ENCODE measurements at places on chromosomes 1 and 21. TPM values are rescaled to one million over a fixed set of nuclear protein-coding genes. Genes with fewer than 3 reads are reported as not detected.

DNA sequence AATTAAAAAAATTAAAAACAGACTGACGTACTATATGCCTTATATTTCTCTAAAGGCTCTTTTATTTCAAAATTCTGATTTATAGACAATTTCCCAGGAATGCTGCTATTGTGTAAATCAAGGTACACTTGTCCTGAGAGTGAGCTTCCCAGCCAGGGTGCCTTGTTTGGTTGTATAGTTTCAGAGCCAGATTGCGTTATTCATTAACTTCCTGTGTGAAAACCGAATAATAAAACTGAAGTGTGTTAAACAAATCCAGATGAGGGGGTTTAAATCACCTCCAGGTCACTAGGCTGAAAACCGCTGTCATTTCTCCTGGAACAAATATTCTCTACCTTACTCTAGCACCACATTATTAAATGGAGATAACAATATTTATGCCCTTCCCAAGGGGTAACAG lies 68.7 kb downstream of the LMX1A start:
- no peaks in the 10 kb centered on the region for H3K4me1 ChIP-seq
- no peaks in the 10 kb centered on the region for H3K36me3 ChIP-seq
- no peak overlapping the region for H3K4me3 ChIP-seq
- peaks cover 37% of the 10 kb centered on the region for H3K27me3 ChIP-seq
- no peak overlapping the region for H3K27ac ChIP-seq

FLAD1 gene
- total RNA-seq, result 23.3 TPM

DNA sequence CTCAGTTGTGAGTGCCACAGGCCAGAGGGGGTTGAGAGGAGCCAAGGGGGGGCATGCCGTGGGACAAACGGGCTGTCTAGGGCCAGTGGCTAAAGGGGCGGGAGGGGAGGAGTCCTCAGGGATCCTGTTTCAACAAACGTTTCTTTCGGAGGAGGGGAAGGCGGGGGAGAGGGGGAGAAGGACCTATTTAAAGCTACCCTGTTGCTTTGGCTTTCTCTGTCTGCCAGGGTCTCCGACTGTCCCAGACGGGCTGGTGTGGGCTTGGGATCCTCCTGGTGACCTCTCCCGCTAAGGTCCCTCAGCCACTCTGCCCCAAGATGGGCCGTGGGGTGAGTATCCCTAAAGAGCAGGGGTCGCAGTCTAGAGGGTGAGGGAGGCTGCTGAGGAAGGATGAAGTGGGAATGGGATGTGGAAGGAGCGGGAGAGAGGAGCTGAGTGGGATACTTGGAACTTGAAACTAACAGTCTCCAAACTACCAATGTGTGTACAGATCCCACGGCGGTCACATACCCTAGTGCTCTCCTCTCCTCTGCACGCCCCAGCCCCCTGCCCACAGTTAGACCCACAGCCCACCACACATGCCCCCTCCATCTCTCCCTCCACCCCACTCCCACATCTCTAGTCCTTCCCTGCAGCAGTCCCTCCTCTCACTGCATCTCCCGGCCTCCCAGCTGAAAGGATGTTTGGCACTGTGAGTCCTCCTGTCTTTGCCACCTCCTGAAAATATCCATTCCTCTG lies at the start of gene ATP1A2:
ATP1A2 (plus strand) TSS at position 215 of the 738 bp plus-strand sequence; CDS start at position 318, 103 bp downstream.
- peak within 1 kb of the TSS; percentile 44 for H3K4me3 ChIP-seq
- peak within 1 kb of the TSS; percentile 72 for H3K27ac ChIP-seq
- H3K36me3 ChIP-seq, result no peaks in the 10 kb centered on the region
- no peaks in the 10 kb centered on the region for H3K27me3 ChIP-seq
- H3K4me1 ChIP-seq, result peaks cover 61% of the 10 kb centered on the region

ZMYND12 gene
- total RNA-seq, result 5.9 TPM

- peak; percentile 49 for DNase-seq
- no peaks in the 10 kb centered on the region for H3K36me3 ChIP-seq
- H3K4me1 ChIP-seq, result peaks cover 1% of the 10 kb centered on the region
- no peak overlapping the region for H3K4me3 ChIP-seq
- H3K27me3 ChIP-seq, result no peaks in the 10 kb centered on the region
Measured at GRCh38 chr21:46092026-46092764, 5.7 kb upstream of the COL6A2 start.

DNA sequence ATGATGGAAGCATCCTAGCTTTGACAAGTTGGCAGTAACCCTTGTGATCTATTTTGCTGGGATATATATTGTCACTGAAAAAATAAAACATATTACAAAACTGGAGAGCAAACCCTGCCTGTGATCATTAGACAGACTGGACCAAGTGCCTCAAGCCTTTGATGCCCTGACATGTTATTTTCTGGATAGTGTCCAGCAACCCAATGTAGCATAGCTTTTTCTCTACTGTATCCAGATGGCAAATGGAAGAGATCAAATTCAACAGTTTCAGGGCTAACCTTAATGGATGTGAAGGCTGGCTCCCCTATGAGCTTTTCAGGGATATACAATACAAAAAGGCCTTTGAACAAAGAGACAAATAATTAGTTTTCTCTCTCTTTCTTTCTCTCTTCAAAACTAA lies 25.1 kb downstream of the WARS2 start:
- no peaks in the 10 kb centered on the region for H3K27me3 ChIP-seq
- no peak overlapping the region for H3K27ac ChIP-seq
- H3K4me1 ChIP-seq, result peaks cover 3% of the 10 kb centered on the region
- no peak for DNase-seq

DNA sequence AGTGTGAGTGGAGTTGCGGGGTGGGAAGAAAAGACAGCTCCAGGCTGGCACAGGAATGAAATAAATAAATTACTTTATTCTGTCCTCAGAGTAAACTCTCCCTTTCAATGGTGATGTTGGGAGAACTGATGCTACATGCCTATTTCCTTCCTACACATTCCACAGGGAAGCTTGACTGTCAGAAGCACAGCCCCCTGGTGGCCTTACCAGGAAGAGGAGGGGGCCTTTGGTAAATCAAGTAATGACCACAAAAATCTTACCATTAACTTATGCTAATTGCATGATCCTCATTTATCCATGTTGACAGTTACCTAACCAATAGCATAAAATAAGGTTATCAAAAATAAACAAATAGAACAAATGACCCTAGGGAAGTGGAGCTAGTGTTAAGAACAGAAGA lies 605.0 kb upstream of the PKN2 start:
- no peak for DNase-seq
- no peaks in the 10 kb centered on the region for H3K27me3 ChIP-seq
- no peak overlapping the region for H3K4me3 ChIP-seq
- H3K27ac ChIP-seq, result no peak overlapping the region

DNA sequence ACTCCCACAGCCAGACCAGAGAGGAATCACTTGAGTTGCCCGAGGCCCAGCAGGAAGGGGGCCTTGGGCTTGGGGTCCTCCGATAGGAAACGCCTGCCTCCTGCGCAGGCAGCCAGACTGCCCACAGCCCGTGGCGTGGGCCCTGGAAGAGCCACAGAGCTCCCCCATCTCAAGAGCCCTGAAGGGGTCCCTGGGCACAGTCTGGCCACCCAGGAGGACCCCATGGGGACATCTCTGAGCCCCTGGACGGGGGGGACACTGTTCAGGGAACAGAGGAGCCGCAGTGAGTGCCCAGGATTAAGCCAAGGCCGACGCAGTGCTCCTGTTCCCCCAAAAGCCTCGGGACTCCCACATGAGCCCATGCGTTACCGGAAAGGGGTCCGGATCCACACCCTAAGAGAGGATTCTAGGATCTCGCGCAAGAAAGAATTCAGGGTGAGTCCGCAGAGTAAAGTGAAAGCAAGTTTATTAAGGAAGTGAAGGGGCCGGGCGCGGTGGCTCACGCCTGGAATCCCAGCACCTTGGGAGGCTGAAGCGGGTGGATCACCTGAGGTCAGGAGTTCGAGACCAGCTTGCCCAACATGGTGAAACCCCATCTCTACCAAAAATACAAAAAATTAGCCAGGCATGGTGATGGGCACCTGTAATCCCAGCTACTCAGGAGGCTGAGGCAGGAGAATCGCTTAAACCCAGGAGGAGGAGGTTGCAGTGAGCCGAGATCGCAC lies 38.1 kb upstream of the LBR start:
- H3K4me1 ChIP-seq, result peaks cover 26% of the 10 kb centered on the region
- DNase-seq, result no peak
- H3K27ac ChIP-seq, result peak overlapping the region; percentile 5

GRCh38 chr21:35149698-35150097 lies 100.6 kb upstream of the RUNX1 start:
- DNase-seq, result no peak
- H3K27ac ChIP-seq, result no peak overlapping the region
- no peak overlapping the region for H3K4me3 ChIP-seq
- H3K4me1 ChIP-seq, result no peaks in the 10 kb centered on the region
- no peaks in the 10 kb centered on the region for H3K36me3 ChIP-seq
- peaks cover 10% of the 10 kb centered on the region for H3K27me3 ChIP-seq

DNA sequence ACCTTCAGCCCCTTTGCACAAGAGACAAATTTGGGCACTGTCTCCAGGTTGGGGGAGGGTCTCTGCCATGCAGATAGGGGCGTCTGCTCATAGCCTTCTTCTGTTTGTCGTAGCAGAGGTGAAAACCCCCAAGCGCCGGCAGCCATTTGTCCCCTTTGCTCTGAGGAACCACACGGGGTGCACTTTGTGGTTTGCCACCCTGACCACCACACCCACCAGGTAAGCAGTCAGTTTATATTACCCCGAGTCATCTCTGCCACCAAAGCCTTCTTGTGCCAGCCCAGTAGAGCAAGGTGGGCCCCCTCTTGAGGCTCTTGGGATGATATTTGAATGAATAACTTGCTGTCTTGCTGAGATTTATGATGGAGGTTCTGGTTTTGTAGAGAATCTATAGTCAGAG lies 111.8 kb downstream of the VPS13D start:
- DNase-seq, result no peak
- H3K4me3 ChIP-seq, result no peak overlapping the region
- H3K4me1 ChIP-seq, result peaks cover 2% of the 10 kb centered on the region
- H3K27ac ChIP-seq, result peak overlapping the region; percentile 79
- H3K27me3 ChIP-seq, result no peaks in the 10 kb centered on the region

DENND2D gene
- total RNA-seq, result 0.46 TPM

- H3K4me3 ChIP-seq, result no peak overlapping the region
- H3K4me1 ChIP-seq, result no peaks in the 10 kb centered on the region
- no peaks in the 10 kb centered on the region for H3K36me3 ChIP-seq
Measured at GRCh38 chr1:235639226-235640205, 10.1 kb downstream of the GNG4 start.

ATP5PO gene
- 977 TPM for total RNA-seq

GRCh38 chr1:234842726-234843641 lies 233.0 kb upstream of the IRF2BP2 start:
- H3K4me3 ChIP-seq, result no peak overlapping the region
- no peaks in the 10 kb centered on the region for H3K27me3 ChIP-seq
- no peaks in the 10 kb centered on the region for H3K36me3 ChIP-seq
- peak; percentile 66 for DNase-seq
- H3K4me1 ChIP-seq, result peaks cover 40% of the 10 kb centered on the region

SMCP gene
- total RNA-seq, result not detected

DNA sequence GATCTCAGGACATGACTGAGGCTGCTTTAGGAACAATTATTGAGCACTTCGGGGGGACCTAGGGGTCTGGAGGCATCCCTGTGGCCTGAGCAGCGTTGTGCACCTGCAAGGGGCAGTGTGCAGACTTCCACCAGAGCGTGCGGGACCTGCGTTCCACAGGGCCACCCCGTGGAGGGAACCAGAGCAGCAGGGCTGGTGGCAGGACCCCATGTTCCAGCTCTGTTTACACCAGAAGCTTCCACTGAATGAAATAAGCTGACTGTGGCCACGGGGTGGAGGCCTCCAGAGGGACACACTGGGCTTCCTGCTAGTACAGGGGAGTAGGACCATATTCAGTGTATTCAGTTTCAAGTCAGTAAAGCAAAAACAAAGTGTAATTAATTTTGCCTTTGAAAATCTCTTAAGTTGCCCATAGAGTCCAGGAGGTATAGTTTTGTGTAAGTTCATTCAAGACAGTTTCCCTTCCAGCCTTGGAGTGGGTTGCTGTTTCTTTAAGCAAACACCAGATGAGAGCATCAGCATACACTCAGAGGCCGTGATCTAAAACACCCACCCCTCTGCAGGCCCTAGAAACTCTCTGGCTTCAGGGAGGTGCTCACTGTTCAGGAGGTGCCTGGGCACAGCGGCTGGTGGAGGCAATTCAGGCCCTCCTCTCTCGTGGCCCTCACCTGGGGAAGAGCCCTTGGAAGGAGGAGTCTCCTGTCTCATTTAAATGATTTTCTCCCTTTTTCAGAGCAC lies 16.6 kb downstream of the SLC1A7 start:
- H3K27me3 ChIP-seq, result no peaks in the 10 kb centered on the region
- no peak overlapping the region for H3K4me3 ChIP-seq
- H3K36me3 ChIP-seq, result no peaks in the 10 kb centered on the region
- peak overlapping the region; percentile 61 for H3K27ac ChIP-seq
- H3K4me1 ChIP-seq, result peaks cover 60% of the 10 kb centered on the region

KIF17 gene
- 2.7 TPM for total RNA-seq

FCGR2B gene
- 14.3 TPM for total RNA-seq

AMY1B gene
- total RNA-seq, result not detected

- no peak for DNase-seq
- H3K4me3 ChIP-seq, result no peak overlapping the region
- H3K27ac ChIP-seq, result no peak overlapping the region
- no peaks in the 10 kb centered on the region for H3K36me3 ChIP-seq
- no peaks in the 10 kb centered on the region for H3K27me3 ChIP-seq
- H3K4me1 ChIP-seq, result peaks cover 20% of the 10 kb centered on the region
Measured at GRCh38 chr1:167996266-167996665, 59.4 kb upstream of the MPC2 start.

DNA sequence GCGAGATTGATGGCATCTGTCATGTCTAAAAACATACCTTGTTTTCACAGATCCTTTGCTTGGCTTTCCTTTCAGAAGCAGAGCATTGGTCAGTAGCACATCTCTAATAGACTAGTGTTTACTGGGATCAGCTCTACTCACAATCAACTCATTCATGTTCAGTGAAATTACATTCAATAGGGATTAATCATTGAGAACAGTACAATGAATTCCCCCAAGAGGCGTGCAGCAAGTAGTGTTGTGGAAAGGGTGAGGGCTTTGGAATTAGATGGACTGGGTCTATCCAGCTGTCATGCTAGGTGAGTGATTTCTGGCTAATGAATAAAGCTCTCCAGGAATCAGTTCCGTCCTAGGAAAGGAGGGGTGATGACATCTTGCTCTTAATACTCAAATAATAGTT lies 155.2 kb upstream of the COA6 start:
- no peak overlapping the region for H3K4me3 ChIP-seq
- no peak overlapping the region for H3K27ac ChIP-seq
- H3K36me3 ChIP-seq, result no peaks in the 10 kb centered on the region
- H3K27me3 ChIP-seq, result peaks cover 31% of the 10 kb centered on the region
- DNase-seq, result no peak

DNA sequence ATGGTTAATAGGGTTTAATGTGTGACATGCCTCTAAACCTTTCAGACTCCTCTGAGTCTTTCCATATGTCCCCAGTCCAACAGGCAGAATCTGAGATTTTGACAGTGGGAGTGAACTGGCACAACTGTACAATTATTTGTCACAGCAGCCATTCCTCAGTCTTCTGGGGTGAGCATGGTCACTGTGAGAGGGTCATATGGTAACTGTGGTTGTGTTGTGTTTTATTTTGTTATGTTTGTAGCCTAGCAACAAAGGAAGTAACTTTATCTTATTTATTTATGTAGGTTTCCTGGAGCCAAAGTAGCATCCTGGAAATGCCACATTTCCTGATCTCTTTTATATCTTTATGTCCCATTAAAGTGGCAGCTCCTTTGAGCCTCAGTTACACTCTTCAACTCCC lies 1067.9 kb downstream of the TTLL7 start:
- no peaks in the 10 kb centered on the region for H3K4me1 ChIP-seq
- H3K27me3 ChIP-seq, result no peaks in the 10 kb centered on the region
- DNase-seq, result no peak
- no peak overlapping the region for H3K4me3 ChIP-seq
- no peak overlapping the region for H3K27ac ChIP-seq
- no peaks in the 10 kb centered on the region for H3K36me3 ChIP-seq

Measured in heart right ventricle (tissue), 16 donors.